ENCODE measurements at places on chromosomes 1 and 21.

- no peak for DNase-seq
Observed at GRCh38 chr1:40314721-40315238, 2.3 kb downstream of the COL9A2 start.

- DNase-seq: no peak
Observed at GRCh38 chr1:3292868-3293562, 161.4 kb upstream of the ARHGEF16 start.

DNA sequence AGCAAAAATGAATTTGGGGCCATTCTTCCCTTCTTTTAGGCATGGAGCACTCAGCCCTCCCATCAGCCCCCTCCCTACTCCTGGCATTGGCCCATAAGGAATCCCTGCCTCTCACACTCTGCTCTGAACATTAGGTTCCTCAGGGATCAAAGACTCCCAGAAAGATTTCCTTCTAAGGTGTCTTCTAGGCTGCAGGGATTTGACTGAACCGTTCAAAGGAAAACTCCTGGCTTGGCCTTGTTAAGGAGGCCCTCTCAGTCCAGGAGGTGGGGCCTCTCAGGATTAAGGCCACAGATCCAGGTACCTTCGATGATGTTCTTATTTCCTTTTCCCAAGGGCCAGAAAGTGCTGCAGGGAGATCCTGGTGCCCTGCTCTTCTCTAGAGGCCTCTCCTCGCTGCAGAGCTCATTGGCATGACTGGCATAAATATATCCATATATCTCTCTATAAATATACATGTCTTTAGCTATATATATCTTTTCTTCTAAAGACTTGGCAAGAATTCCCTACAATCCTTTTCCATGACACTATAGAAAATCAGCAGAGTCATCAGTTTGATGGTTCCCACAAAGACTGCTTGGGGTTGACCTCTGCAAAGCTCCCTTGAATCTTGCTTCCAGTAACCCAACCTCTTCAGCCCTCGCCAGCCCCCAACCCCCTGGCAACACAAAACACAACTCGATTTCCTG lies 59.1 kb downstream of the PLXNA2 start:
- no peak for DNase-seq

DNA sequence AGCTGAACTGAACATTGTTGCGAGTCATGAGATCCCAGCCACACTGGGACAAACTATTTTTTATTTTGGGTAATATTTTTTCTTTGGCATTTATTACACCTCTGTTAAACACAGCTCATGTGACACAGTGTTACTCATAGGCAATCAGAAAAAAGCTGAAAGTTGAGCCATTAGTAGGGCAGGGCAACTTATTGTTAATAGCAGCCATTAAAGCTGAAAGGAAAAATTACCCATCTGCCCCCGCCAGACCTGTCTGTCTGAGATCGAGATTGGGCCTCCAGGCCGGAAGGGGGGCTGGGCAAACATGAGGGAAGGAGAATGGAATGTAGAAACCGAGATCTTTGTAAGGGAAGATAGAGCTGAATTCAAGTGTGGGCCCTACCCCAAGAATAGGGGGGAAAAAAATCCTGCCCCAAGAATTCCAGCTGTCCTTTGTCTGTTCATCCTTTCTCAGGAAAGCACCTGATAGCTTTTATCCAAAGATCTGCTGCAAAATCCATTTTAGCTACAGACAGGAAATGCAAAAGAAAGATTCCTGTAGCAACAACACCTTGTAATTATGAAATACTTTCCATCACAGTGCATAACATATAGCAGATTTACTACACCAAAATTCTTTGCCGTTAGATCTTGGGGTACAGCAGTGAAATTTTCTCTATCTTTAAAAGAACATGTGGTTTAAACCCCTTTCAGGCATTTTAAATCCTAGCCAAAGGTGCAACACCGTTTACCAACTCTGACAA lies 212.8 kb downstream of the PBX1 start:
- DNase-seq: no peak

GRCh38 chr1:61241411-61241838 lies 159.1 kb downstream of the NFIA start:
- DNase-seq: no peak

- DNase-seq: no peak
Observed at GRCh38 chr1:201409440-201409839, 10.3 kb upstream of the LAD1 start.

DNA sequence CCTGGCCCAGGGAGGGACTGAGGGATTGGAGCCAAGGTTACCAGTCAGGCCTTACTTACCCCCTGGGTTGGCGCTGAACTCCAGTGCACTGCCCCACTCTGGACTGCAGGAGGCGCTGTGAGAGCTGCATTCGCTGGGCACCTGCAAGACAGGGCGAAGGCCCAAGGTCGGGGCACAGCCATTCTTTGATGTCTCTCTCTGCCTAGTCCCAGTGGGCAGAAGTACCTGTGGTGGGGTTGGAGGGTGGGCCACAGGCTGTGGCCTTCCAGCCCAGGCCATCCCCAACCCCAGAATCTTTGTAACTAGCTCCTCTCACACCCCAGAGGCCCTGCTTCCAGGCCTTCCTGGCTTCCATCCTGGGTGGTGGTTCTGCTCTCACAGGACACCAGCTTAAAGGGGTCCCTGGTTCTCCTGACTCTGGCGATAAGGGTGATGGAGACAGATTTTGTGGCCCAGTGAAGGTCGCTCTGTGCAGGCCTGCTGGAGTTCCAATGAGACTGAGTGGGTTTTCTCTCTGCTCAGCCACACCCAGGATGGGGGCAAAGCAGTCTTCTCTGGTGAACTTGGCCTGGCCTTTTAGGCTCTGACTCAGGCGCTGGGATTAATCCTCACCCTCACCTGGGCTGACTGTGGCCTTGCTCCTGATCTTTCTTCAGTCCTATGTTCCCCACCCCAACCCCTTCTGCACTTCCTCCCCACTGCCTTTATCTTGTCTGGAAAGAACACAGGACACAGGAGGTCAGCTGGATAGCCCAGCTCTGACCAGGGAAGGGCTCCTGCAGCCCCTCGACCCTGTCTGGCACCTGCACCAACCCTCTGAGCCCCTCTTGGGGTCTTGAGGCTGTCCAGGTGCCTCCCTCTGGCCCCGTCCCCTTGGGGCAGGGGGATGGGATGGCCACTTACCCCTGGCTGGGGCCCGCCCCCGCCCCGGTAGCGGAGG lies 954 bp downstream of the MYOG start:
- peak; percentile 6 for DNase-seq

DNA sequence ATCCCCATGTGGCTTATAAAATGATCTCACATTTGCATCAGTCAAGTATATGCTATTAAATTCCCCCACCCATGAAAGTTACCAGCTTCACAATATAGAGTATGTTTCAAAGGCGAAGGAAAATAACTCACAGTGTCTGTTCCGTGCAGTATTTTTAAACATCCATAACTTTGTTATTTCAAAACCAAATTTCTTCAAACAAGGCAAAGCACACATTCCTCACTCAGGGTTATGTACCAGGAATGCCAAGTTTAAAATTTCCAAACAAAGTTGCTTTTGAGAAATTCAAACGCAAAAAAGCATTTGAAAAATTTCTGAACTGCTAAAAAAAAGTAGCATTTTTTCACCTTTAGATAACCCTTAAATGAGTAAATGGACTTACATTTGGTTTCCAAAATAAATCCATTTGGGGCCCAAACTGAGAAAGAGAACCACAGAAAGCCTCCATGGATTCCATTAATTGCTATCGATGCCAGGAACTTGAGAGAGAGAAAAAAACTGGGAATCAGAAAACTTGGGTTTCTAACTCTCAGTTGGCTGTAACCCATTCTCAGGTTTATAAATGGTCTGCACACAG lies 149.5 kb downstream of the SLC30A10 start:
- no peak for DNase-seq

DNA sequence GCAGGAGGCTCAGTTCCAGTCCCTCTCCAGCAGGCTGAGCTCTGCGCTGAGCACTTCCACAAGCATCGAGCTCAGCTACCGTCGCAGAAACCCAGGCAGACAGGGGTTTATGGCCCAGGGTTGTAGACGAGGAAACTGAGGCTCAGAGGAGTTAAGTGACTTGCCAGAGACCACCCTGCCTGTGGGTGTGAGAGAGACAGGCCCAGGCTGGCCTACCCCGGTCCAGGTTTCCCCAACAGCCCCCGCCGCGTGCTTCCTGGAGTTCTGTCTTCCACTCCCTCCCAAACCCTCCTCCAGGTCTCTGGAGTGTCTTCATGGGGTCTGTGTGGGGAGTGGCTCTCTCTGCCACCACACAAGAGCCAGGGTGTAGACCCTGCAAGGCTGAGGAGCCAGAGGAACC lies 615.9 kb downstream of the PTPRU start:
- no peak for DNase-seq

- DNase-seq: no peak
Observed at GRCh38 chr1:166852918-166853317, 13.6 kb downstream of the POGK start.

- no peak for DNase-seq
Observed at GRCh38 chr1:164841702-164842465, 282.9 kb downstream of the PBX1 start.

- DNase-seq: no peak
Observed at GRCh38 chr1:203663821-203664220, 37.2 kb downstream of the ATP2B4 start.

DNA sequence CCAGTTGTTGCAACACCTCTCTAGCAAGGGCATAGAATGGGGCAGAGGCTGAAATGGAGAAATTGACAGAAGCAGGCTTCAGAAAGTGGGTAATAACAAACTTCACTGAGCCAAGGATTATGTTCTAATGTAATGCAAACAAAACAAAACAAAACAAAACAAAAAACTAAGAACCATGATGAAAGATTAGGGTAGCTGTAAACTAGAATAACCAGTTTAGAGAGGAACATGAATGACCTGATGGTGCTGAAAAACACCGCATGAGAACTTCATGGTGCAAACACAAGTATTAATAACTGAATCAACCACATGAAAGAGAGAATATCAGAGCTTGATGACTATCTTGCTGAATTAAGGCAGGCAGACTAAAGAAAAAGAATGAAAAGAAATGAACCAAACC lies 1707.7 kb downstream of the BRINP3 start:
- no peak for DNase-seq

- no peak for DNase-seq
Observed at GRCh38 chr1:22745669-22746585, 35.3 kb downstream of the EPHB2 start.

GRCh38 chr1:178086766-178087165 lies 7.1 kb upstream of the RASAL2 start:
- no peak for DNase-seq

- peak; percentile 39 for DNase-seq
Observed at GRCh38 chr1:150613061-150613920, 16.1 kb downstream of the ENSA start.

GRCh38 chr1:77672374-77672773 lies 10.1 kb downstream of the ZZZ3 start:
- DNase-seq: no peak

- no peak for DNase-seq
Observed at GRCh38 chr1:213719462-213719861, 268.3 kb upstream of the PROX1 start.

DNA sequence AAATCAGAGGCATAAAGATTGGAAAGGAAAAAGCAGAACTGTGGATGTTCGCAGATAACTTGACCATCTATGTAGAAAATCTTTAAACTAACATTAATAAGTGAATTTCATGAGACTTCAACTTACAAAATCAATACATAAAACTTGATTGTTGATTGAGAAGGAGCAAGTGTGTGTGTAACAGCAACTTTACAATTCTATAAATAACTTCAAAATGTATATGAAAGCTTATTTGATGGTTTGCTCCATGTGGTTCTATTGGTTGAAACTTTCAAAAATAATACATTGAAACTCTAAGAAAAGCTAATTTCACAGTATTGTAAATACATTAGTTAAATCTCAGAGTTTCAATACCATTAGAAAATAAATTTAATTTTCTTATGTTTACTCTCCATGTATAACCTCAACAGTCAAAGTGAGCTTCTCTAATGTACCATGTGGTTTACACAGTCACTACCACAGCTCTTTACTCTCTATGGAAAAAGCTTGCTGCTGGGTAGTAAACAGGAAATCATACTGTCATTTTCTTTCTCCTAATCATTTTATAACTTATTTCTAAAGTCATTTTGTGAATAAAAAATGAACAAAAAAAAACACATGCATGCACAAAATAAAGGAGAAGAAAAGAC lies 12.0 kb downstream of the AKT3 start:
- DNase-seq: no peak

GRCh38 chr1:92134331-92134730 lies 54.2 kb downstream of the BTBD8 start:
- DNase-seq: no peak

- no peak for DNase-seq
Observed at GRCh38 chr21:43204638-43205037, 35.8 kb downstream of the CRYAA start.

DNA sequence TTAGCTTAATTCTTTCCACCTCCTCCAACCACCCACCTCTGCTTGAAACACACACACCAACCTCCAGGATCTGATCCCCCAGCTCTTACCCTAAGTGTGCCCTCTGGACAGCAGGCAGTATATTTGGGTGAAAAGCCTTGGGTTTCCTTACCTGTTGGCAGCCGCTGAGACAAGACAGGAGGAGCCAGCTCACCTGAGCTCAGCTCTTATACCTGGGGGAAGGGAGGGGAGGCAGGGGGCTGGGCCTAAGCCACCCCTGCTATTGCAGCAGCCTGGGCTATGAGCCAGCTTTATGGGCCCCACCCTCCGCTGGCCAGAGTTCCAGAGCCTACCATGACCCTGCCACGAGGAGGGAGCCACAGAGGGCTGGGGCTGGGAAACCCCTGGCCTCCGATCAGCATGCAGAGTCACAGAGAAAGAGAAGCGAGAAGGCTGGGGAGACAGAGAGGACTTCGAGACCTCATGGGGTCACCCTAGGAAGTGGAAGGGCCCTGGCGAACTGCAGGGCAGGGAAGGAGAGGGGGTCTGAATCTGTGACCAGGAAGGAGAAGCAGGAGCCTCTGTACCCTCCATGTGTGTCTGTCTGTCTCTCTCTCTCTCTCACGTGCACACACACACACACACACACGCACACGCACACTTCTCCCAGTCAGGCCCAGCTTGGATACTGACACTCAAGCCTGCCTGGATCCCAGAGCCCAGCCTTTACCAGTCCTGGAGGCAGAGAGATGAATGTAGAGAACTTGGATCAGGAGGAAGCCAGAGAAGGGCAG lies at the start of gene S100A14:
Gene S100A14 (minus strand): TSS at position 182 of the 773 bp plus-strand sequence. CDS start 467 bp downstream, outside the sequence.
- DNase-seq: no peak
